ENCODE measurements at places on chromosomes 1 and 21. TPM values are rescaled to one million over a fixed set of nuclear protein-coding genes. Genes with fewer than 3 reads are reported as not detected.

DNA sequence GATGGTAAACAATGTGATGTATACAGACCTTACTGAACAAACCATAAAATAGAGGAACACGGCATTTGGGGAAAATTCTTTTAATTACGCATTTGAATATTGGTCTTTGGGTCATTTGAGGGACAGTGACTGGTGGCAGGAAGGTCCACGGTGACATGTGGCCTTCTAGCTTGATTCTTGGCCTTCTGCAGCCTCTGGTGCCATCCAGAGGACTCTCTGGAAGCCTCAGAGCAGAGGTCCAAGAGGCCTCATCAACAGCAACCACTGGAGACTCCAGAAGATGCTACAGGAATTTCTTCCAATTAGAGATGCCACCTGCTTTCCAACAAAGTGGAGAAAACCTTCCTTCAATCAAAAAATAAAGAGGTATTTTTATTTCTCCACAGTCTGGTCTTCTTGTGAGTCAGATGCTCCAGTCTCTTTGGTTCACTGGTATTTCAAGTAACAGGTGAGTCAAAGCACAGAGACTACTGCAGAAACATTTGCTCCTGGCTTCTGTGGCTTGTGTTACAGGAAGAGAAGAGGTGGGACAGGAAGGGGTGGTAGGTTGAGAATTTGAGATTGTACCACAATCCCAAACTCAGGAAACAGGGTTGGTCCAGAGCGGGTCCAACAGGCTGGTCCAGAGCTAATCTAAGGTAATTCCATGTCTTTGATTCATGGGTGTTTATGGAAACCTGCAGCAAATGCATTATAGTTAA is 2.7 kb upstream of the F5 start:
- no peak for DNase-seq

- DNase-seq = no peak
Observed at GRCh38 chr1:183272390-183272848, 86.4 kb downstream of the LAMC2 start.

DNA sequence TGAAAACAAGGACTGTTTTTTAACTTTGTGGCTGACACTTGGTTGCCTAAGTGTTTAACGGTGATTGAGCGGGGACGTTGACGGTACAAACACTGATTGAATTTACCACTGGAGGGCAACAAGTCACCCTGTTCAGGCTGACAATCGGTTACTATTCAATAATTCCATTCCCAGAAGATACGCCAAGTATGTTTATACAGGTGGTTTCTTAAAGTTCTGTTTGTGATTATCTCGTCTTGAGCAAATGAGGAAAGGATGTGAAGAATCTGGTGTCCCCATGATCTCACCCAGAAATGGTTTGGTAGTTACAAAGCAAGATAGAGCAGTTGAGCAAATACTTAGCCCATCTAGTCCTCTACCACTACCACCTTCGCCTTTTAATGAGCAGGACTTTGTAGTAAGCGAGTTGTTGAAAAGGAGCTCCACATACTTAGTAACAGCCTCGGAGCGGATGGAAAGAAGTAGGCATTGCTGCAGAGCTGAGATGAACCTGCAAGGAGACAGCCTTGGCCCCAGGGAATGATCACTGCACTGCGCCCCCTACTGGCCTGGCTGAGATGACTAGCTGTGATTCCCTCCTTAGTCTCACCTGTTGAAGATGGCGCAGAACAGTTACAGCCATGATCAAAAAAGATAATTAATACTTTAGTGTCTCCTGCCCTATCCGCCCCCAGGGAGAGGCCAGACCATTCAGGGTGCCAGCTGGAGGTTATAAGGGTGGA is 36.3 kb downstream of the IFNAR1 start:
- DNase-seq = peak; percentile 82

The FAM72B gene
- 0.59 TPM for total RNA-seq

GRCh38 chr1:224499204-224499603 is 64.6 kb upstream of the WDR26 start:
- DNase-seq = no peak

GRCh38 chr1:183416850-183417771 is 1.1 kb downstream of the NMNAT2 start:
- no peak for DNase-seq

- DNase-seq = no peak
Observed at GRCh38 chr1:173422456-173422976, 54.6 kb upstream of the PRDX6 start.
